ENCODE measurements at places on chromosomes 4 and X. TPM values are rescaled to one million over a fixed set of nuclear protein-coding genes. Genes with fewer than 3 reads are reported as not detected.

Gene AWAT2
- 0.60 TPM for polyA plus RNA-seq

Gene MTNR1A
- not detected for polyA plus RNA-seq

Gene GPRIN3
- 4.6 TPM for polyA plus RNA-seq

Gene CCKAR
- polyA plus RNA-seq = 0.60 TPM

Gene SAGE1
- polyA plus RNA-seq = not detected

Gene ZXDA
- 1.4 TPM for polyA plus RNA-seq

Gene GAB1
- polyA plus RNA-seq = 10.0 TPM

Gene CSAG1
- not detected for polyA plus RNA-seq

Gene GYPE
- polyA plus RNA-seq = not detected

Gene LUZP4
- not detected for polyA plus RNA-seq

Gene USO1
- 21.0 TPM for polyA plus RNA-seq

Gene LNX1
- polyA plus RNA-seq = 7.9 TPM

Gene DCLK2
- 2.5 TPM for polyA plus RNA-seq

Gene RBM46
- polyA plus RNA-seq = not detected

Gene TCEAL2
- polyA plus RNA-seq = 3.9 TPM

Gene GPR119
- not detected for polyA plus RNA-seq

Gene PRICKLE3
- polyA plus RNA-seq = 6.0 TPM

Gene HTRA3
- 1.2 TPM for polyA plus RNA-seq

Gene PRMT9
- 3.5 TPM for polyA plus RNA-seq

Gene AFM
- polyA plus RNA-seq = not detected

Gene SSX4B
- not detected for polyA plus RNA-seq

Gene CACNA1F
- polyA plus RNA-seq = 0.70 TPM

Gene FGF16
- polyA plus RNA-seq = not detected

Gene TXK
- polyA plus RNA-seq = not detected

Gene ARMCX4
- 3.2 TPM for polyA plus RNA-seq

Gene TRIM61
- polyA plus RNA-seq = not detected

Gene GLRA3
- not detected for polyA plus RNA-seq

Gene RHOXF2B
- not detected for polyA plus RNA-seq

Gene TRPC3
- 0.12 TPM for polyA plus RNA-seq

Gene CT45A8
- polyA plus RNA-seq = not detected

Gene CXCR3
- 6.5 TPM for polyA plus RNA-seq

Gene RNF212
- 0.60 TPM for polyA plus RNA-seq

Gene EMCN
- polyA plus RNA-seq = 2.1 TPM

Gene LPAR4
- polyA plus RNA-seq = not detected

Gene SPATA4
- not detected for polyA plus RNA-seq

Gene SMIM20
- 94.8 TPM for polyA plus RNA-seq

Gene PASD1
- not detected for polyA plus RNA-seq

Gene IDS
- 31.3 TPM for polyA plus RNA-seq

Gene BMP3
- polyA plus RNA-seq = 3.7 TPM

Gene SPANXN1
- polyA plus RNA-seq = not detected

Gene PLAC1
- polyA plus RNA-seq = not detected

Gene TMEM47
- polyA plus RNA-seq = 1.2 TPM

Gene ZAR1
- polyA plus RNA-seq = not detected

Gene HTN3
- not detected for polyA plus RNA-seq

Gene FDCSP
- 316 TPM for polyA plus RNA-seq

Gene MAP9
- polyA plus RNA-seq = 1.8 TPM

Gene CT45A2
- not detected for polyA plus RNA-seq

Gene ALAS2
- polyA plus RNA-seq = not detected

Gene PAGE2B
- polyA plus RNA-seq = not detected

Gene SUPT20HL1
- not detected for polyA plus RNA-seq

Gene ZCCHC18
- 4.2 TPM for polyA plus RNA-seq

Gene FHIP1A
- 6.0 TPM for polyA plus RNA-seq

Gene CXCL3
- 3.5 TPM for polyA plus RNA-seq

Gene ARSJ
- polyA plus RNA-seq = 0.46 TPM

Gene TASL
- polyA plus RNA-seq = 1.2 TPM

Measured in sigmoid colon (tissue), 7 donors.